ENCODE measurements at places on chromosomes 2 and 18.

DNA sequence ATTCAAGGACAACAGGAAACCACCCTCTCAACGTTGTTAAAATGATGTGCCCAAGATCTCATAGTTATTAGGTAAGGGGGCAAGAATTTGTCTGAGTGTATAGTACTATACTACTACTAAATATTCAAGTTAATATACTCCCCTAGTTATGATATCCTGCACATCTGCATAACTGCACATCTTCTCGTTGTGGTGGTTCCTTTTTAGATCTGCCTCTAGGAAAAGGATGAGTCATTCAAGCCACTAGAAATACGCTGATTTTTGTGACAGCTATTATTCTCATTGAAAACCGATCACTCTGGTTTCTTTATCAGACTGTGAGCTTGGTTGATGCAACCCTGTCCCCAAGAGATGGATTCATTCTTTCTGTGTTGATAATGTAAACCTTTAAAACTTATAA, 1067.0 kb upstream of the FANCL start:
- DNase-seq = no peak

- DNase-seq = no peak
Observed at GRCh38 chr2:98240786-98241398, 105.4 kb upstream of the CNGA3 start.

- no peak for DNase-seq
Observed at GRCh38 chr2:42457011-42457410, 36.8 kb downstream of the KCNG3 start.

DNA sequence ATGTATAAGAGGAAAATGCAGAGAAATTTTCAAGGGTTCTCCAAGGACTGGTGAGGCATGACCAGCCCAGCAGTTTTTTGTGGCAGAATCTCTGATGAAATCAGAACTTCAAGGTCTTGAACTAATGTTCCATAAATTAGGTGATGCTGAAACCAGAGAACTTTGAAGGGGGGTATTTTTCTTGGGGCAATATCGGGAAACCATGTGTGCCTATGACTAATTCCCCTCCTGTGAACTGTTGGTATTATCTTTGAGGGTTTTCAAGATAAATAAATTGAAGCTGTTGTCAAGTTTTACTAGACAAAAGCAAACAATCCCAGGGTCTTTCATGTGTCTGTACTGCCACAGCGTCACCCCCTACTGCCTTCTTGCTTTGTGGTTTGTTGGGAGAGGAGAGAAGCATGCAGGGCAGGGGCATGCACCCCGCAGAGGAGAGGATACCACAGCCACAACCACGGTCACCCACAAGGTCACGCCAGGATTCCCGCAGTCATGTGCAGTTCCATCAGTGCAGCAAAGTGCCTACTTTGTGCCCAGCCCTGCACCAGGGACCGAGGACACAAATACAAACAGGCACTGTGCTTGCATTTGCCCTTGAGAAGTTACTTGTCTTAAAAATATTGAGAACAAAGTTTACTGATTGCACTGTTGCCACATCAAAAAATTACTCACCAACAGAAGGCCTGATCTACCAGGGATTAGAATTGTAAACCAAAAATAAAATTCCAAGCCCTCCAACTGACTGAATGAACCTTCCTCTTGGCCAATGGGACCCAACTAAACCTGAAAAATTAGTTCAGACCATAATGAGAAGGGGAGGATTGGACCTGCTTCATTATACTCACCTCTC, 413.3 kb upstream of the TRIB2 start:
- DNase-seq = no peak

GRCh38 chr2:225668606-225669266, 269.2 kb downstream of the NYAP2 start:
- peak; percentile 44 for DNase-seq

DNA sequence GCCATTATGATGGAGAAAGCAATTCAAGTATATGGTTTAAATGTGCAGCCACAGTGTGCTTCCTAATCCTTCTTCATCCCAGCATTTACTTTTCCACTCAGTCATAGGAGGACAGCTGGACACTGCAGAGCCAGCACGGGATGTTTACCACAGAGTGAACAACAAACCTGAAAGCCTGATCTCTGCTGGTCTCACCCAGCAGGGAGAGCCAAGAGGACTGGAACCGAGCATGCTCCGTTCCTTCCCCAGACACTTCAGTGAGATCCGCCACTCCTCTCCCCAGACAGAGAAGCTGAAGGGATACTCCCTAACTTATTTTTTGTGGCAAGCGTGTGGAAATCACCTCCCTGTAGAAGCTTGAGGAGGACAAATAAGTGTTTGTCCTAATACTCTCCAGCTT, 23.2 kb upstream of the GORASP2 start:
- DNase-seq = no peak

DNA sequence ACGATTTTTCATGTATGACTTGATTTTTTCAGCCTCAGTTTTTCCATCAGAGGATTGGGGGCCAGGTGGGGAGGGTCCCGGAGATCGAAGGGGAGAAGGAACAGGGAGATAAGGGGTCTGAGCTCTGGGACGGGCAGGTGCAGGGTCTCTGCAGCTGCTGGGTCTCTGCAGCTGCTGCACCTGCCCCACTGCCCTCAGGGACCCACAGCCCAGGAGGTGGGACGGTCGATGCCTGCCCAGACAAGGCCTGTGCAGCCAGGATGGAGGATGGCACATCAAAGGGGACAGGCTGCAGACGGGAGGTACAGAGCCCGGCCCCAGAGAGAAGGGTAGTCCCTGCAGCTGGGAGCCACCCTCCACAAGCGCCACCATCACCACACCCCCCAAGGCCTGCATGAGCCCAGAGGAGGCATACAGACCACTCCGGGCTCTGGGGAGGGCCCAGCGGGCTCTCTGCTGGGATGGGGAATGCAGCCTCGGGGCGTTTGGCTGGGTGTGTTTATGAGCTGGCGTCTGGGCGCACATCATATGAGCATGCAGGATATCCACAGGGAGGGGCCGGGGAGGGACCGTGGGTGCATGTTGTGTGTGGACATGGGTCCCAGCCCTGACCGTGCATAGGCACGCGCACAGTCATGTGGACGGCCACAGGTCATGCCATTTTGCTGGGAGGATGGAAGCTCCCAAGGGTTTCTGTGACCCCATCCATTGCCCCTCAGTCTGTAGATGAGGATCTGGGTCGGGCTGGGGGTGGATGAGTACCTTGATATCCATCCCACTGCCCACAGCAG, 34.9 kb upstream of the GPC1 start:
- DNase-seq = no peak

GRCh38 chr2:197198890-197199289, 111.7 kb downstream of the ANKRD44 start:
- no peak for DNase-seq

GRCh38 chr18:21629089-21629832, 17.1 kb downstream of the SNRPD1 start:
- no peak for DNase-seq

All from forelimb muscle (tissue), 1 donor.